AG09309 (cell line): ENCODE measurements at places on chromosomes 4 and X.

GRCh38 chrX:19857131-19857530 lies 30.3 kb downstream of the SH3KBP1 start:
- DNase-seq, result no peak

GRCh38 chr4:185470501-185471195 lies 885 bp downstream of the CCDC110 start:
- DNase-seq, result no peak

GRCh38 chr4:126647756-126648397 lies 984.9 kb upstream of the INTU start:
- no peak for DNase-seq

DNA sequence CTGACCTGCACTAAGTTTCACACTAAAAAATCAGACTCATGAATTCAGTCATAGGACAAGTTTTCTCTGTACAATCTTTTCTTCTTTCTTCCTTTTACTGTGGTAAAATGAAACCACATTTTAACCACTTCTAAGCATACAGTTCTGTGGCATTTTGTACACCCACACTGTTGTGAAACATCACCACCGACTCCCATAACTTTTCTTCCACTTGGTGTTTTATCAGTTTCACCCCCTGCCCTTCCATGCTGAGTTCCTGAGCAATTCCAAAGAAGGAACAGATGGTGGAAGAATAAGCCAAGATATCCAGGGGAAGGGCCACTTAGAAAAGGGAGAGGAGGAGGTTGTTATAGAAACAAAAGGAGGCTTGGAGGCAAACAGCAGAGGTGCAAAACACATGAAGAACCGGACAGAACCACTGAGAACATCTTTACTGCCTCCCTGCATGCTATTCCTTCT lies 22.6 kb downstream of the SLC25A4 start:
- peak; percentile 79 for DNase-seq

DNA sequence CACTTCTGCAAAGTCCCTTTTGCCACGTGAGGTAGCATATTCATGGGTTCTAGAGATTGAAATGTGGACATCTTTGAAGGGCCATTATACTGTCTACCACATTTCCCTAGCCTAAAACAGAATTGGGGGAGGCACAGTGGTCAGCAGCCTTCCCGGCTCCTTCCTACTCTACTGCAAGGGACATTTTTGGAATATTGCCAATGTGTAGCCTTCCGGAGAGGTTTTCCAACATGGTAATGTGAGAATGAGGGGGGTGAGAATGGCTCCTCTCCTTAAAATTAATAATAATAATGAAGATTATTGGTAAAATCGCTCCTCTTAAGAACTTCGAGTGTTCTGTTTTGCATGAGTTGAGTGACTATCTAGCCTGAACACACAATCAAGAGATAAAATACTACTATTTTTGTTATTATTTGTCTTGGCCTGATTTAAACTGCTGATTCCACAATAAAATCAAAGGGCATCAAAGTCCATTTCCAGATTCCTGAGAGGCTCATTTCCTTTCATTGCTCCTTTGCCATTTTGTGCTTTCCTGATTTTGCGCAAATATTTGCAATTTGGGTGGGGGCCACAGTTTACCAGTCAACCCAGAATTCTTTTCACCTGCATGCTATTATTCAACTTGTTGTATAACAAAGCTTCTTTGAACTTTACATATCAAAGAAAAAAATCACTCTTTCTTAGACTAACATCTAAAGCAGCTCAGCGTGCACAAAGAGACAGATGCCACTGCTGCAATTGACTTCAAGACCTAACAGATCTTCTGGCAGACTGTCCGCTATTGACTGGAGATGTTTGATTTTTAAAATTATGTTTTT lies 27.0 kb upstream of the TSPAN5 start:
- no peak for DNase-seq

DNA sequence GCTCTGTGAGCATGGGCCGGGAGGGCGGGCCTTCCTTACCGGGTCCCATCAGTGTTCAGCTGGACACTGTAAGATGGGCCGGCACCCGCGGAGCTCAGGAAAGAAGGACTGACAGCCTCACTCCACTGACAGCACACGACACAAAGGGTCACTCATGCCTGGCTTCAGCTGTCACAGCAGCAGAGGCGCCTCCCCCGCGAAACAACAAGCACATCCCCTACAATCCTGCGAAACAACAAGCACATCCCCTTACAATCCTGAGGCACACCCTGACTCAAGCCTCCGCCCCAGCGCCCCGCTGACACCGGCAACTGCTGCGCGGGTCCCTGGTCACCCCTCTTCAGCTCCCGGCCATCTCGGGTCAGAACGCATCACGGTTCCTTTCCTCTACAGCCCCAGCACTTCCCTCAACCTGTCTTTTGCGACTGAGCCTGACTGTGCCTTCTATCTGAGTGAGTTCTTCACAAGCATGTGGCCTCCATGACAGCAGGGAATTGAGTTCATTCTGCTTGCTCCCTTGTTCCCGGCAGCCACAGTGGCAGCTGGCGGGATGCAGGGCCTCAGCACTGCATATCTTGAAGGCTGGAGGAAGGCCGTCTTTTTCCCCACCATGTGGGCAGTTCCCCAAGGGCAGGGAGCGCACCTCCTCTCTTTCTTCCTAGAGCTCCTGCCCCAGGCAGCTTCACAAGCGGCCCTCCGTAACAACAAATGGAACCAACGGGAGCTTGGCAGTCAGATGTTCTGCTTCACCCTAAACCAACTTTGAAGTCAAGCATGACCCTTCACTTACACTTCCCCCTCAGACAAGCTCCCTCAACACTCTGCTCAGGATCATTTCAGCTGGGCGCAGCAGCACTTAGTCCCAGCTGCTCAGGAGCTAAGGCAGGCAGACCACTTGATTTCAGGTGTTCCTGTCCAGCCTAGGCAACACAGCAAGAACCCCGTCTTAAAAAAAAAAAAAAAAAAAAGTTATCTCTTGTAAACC lies 39.6 kb downstream of the SCD5 start:
- no peak for DNase-seq

DNA sequence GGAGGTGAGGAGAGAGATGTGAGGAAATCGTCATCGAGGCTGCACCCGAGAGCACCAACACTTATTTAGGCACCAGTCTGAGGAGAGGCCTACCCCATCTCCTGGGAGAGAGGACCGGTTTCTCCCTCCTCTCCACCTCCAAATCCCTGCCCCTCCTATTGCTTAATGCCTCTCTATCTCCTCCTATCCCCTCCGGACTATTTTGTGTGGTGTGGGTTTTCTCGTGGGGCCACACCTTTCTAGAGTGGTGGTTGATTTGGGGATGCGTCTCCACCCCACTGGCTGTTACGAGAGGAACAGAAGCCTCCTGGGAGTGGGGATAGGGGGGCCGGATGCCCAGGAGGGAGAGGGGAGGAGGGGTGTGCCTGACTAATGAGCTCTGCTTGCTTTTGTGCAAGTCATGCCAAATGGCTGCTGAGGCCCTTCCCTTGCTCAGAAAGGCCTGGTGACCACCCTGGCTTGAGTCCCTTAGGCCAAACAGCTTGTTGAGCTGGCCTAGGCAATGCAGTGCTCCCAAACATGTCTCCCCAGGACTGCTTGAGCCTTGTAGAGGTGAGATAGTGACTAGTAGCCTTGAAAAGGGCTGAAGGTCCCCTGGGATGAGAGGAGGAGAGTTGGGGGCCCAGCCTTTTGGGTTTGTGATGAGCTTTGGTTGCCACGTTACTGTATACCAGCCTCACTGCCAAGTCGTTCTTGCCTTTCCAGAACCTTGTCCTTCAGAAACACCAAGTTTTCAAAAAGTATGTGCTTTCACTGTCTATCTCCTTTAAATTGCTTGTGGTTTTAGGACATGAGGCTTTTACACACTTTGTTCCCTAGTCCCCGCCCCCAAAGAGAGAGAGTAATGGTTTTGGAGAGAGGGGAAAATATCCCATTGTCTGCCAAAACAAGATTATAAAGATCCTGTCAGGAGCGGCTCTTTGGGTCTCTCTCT lies 1.2 kb downstream of the MSN start:
- peak; percentile 69 for DNase-seq

DNA sequence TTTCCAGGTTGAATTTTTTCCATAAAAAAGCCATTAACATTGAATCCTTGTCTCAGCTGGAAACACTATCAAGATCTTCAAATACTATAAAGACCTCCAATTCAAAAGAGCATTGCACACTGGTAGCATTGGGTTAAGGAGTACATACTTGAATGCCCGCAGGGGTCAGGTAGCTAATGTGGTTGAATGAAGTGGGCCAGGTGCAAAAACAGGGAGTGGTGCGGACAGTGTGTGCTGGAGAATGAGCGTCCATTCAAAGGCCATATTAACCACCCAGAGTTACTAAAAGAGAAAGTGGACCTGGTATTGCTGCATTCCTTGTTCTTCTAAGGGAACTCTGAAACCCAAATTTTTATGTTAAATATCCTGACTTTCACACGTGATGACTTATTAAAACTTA lies 91.6 kb downstream of the NYX start:
- no peak for DNase-seq

- DNase-seq, result no peak
These were observed 41.6 kb upstream of the STIM2 start for GRCh38 chr4:26819026-26819425.

DNA sequence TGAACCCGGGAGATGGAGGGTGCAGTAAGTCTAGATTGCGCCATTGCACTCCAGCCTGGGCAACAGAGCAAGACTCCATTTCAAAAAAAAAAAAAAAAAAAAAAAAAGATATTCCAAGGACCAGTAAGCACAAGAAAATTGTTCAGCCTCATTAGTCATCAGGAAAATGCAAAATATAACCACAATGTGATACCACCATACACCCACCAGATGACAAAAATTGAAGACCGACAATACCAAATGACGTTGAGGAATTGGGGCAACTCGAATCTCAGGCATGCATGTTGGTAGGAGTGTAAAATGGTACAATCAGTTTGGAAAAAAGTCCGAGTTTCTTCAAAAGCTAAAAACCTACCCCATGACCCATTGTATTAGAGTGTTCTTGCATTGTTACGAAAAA lies 130.2 kb upstream of the FAM9B start:
- no peak for DNase-seq

DNA sequence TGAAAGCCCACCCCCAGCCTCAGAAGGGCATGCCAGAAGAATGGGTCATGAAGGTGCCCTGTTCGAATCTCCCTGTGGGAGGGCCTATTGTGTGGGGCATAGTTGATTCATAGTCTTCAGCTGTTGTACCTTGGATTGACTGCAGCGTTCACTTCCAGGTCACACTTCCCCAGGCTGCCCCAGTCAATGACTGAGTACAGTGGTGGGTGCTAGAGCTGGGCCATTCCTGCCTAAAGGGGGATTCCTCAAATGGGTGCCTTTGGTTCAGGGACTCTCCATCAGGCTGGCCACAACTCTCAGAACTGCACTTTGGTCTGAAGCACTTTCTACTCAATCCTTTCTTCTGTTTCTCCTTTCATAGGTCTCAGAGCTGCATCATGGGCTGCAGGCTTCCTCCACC lies 35.0 kb upstream of the RASGEF1B start:
- DNase-seq, result no peak

GRCh38 chrX:53817548-53817947 lies 131.0 kb upstream of the HUWE1 start:
- no peak for DNase-seq

- DNase-seq, result no peak
These were observed 21.9 kb downstream of the IL15 start for GRCh38 chr4:141658309-141658708.

DNA sequence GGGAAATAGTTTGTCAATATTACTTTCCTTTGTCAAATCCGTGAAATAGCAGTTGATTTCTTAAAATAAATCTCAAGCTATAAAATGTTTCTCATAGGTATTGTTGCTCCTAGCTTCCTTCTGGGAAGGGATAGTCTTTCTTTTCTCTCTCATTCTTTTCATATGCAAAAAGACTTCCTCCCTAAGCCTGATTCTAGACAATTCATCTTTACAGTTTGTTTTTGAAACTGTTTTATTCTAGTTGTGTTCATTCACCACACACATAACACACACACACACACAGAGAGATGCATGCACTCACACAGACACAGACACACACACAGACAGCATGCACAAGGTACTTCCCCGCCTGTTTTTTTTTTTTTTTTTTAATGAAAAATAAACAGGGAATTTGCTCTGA lies 18.2 kb downstream of the GLRA3 start:
- DNase-seq, result no peak

- DNase-seq, result no peak
These were observed 236.6 kb downstream of the LDB2 start for GRCh38 chr4:16661813-16662212.

DNA sequence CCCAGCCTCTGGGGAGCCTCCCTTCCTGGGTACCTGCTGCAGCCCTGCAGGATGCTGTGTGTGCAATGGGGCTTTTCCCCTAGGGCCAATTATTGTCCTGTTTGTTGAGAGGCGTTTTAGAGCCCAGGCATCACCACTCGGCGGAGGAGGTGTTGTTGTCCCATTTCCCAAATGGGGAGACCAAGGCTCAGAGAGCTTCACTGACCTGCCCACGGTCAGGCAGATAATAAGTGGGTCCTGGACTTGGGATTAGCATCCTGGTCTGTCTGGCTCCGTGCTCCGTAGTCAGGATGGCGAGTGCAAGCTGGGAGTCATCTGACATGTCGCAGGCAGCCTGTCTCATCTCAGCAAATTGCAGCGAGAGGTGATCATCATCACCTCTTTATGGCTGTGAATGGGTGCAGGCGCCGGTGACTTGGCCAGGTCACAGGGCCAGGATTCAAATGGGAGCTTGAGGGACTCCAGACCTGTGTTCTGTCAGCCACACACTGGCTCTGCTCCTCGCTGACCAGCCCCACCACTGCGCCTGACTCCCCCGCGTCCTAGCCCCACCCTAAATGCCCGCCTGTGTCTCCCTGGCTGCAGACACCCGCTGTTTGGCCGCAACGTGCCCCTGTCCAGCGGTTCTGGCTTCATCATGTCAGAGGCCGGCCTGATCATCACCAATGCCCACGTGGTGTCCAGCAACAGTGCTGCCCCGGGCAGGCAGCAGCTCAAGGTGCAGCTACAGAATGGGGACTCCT lies 16.6 kb downstream of the HTRA3 start:
- no peak for DNase-seq

DNA sequence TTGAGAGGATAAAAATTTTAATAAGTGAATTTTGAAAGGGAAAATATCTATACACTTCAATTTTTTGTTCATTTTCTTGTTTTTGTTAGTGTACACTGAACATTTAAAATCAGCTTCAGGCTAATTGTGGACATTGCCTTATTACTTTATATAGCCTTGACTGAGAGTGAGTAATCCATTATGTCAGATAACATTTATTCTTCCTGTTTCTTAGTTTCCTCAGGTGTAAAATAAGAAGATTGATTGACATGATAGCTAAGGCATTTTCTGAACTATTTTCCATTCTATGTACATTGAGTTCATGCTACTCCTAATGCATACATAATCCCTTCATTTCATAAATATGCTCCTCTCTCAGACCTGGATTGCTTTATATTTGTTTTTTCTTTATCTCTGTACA lies 607.3 kb upstream of the AADAT start:
- no peak for DNase-seq

- no peak for DNase-seq
These were observed 81.1 kb downstream of the FAM47B start for GRCh38 chrX:35023683-35024082.

- DNase-seq, result no peak
These were observed 39.9 kb downstream of the MTTP start for GRCh38 chr4:99614491-99614890.
